ENCODE measurements at places on chromosomes 1 and 21.

GRCh38 chr1:233379869-233380438, 52.4 kb downstream of the MAP3K21 start:
- no peak for DNase-seq

GRCh38 chr1:11441211-11441952, 37.6 kb upstream of the DISP3 start:
- no peak for DNase-seq

GRCh38 chr1:93888900-93889299, 9.9 kb upstream of the DNTTIP2 start:
- no peak for DNase-seq

DNA sequence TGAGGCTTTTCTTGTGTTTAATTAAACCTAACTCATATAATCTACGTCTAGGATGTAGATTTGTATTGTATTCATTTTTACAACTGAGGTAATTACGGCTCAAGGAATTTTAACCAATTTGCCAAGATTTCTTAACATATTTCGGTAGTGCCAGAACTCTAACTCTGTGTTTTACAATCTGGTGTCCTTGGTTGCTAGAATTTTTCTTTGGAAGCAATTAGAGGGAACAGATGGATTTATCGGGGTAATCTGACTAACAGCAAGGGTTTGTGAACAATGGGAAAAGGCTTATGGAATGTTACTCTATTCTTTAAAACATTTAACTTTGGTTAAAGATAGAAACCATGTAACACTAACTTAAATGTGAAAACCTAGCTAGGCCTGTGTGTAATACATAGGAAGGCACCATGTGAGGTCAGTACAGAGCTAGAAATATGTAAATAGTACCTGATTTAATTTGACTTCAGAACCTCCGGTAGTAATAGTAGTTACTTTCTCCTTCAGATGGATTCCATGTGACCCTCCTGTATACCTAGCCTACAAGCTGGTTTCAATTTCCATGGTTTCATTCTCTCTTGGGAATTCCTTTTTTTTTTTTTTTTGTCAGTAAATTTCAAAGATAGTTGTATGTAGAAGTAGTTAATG, 1.2 kb downstream of the MTF2 start:
- no peak for DNase-seq

- no peak for DNase-seq
Measured at GRCh38 chr21:29717659-29718058, 222.1 kb downstream of the GRIK1 start.

- no peak for DNase-seq
Measured at GRCh38 chr1:228030451-228031201, 23.8 kb downstream of the WNT3A start.

DNA sequence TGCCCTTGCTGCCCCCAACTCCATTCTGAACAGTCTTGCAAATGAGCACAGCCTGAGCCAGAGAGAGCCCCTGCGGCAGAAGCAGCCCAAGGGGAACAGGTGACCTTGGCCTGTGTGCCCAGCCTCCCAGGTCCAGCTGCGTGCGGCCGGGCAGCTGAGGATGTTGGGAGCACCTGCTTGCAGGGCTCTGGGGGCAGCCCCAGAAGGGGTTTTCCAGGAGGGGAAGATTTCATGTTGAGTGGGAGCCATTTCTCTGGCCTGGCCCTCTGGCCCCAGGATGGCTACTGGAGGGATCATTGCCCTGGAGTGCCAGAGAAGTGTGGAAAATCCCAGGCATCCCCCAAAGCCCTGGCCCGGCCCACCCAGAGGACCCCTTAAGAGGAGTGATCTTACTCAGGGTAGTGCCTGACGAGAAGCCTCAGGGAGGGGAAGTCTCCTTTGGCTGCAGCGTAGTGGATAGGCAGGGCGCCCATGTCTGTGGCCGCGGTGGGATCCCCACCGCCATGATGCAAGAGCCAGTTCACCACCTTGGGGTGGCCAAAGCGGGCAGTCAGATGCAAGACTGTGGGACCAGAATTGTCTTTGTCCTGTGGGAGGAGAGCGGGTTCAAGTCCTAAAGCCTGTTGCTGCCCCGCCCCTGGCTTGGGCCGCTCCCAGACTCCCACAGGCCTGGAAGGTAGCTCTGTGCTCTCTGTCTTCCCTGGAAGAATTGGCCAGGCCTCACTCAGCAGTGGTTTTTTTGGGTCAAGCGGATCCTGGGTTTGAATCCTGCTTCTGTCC, 20.6 kb upstream of the RNU1-4 start:
- no peak for DNase-seq

GRCh38 chr1:67957066-67957465, 93.4 kb downstream of the DIRAS3 start:
- no peak for DNase-seq

DNA sequence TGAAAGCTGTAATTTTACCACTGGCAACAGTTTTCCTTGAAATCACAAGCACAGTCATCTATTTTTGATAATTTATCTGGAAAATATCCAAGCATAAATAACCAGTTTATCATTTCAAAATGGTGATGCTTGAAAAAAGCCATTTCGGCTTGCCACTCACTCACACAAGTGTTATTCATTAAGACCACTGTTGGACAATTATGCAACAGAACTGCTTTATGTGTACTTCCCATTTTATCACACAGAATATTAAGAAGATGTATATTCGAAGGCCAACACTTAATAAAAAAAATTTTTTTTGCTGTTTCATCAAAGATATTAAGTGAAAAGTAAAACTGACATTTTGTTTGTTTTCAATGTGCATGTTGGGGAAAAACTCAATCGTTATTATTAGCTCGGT, 62.3 kb downstream of the EIF4G3 start:
- DNase-seq, result no peak

DNA sequence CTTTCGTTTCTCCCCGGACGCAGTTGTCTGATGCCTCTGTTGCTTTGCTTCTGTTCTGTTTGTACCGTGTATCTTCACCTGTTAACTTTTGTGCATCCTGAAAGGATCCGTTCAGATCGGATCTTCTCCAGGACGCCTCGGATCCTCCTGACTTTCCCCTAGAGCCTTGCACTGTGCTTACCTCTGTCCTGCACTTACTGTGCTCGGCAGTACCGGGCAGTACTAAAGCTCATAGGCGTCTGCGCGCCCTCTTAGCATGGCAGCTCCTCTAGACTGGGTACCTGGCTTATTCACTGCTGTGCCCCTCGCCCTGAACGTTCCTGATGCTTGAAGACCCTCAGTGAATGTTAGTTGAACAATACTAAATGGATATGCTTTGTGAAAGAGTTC, 934 bp downstream of the SCP2 start:
- DNase-seq, result no peak

- DNase-seq, result no peak
Measured at GRCh38 chr1:60906039-60906438, 176.3 kb upstream of the NFIA start.

- DNase-seq, result no peak
Measured at GRCh38 chr1:98296681-98297080, 364.8 kb upstream of the SNX7 start.

DNA sequence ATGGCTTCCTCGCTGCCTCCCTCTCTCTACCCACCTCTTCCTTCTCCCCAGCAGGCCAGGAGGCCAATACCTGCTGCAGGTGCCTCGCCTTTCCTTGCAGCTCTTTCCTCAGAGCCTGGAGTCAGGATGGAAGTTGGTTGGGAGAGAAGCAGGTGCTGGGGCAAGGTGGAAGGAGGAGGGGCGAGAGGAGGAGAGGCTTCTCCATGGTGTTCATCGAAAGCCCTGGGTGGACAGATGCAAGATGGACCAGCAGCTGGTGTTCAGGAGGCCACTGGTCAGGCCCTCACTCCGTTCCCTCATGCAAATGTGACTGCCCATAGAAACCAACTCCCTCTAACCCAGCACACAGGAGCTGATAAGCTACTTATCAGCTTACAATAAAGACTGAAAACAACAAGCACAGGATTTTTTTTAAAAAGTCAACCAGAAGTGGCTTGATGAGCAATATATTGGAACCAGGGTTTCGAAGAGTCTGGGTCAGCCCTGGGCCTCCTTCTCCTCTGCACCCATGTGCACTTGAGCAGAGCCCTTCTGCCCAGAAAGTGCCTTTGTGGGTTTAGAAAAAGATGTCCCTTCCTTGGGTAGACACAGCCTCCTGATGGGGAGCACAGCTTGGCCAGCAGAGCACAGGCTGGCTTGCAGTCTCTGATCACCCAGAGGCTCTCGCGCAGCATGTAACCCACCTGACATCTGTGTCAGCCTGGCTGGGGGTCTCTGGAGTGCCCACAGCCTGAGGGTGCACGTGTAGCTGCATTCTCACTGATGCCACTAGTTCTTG, 16.6 kb upstream of the GSTM4 start:
- no peak for DNase-seq

DNA sequence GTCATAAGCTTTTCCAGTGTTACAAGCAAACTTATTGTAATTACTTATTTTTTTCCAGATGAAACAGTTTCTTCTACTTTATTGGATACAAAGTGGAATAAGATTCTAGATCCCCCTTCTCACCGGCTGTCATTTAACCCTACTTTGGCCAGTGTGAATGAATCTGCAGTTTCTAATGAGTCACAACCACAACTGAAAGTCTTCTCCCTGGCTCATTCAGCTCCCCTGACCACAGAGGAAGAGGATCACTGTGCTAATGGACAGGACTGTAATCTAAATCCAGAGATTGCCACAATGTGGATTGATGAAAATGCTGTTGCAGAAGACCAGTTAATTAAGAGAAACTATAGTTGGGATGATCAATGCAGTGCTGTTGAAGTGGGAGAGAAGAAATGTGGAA, 95.5 kb downstream of the ZFYVE9 start:
- no peak for DNase-seq
